ENCODE measurements at places on chromosomes 16 and 17.

DNA sequence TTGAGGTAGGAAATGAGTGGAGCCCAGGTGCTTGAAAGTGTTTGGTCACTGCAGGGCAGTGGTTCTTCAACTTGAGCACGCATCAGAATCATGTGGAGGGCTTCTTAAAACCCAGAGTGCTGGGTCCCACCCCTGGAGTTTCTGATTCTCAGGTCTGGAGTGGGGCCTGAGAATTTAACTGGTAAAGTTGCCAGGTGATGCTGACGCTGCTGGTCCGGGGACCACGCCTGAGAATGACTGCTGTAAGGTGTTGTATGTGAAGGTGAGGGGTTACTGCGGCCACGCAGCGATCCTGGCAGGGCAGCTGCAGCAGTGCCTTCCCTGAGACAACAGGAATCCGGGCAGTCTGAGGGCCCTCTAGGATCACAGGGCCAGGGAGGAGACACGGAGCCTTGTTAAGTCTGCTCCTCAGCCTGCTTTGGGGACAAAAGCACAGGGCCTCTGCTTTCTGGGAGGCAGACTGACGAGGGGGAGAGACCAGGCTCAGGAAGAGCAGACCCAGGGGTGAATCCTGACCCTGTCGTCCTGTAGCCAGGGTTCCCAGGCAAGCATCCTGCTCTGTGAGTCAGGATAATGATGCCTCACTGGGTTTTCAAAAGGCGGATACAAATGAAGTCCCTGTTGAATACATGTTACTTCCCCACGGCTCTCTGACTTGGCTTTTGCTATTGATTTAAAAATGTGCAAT, 16.2 kb downstream of the CCDC42 start:
- DNase-seq, result no peak

GRCh38 chr17:73566905-73567782, 77.1 kb downstream of the SDK2 start:
- no peak for DNase-seq

DNA sequence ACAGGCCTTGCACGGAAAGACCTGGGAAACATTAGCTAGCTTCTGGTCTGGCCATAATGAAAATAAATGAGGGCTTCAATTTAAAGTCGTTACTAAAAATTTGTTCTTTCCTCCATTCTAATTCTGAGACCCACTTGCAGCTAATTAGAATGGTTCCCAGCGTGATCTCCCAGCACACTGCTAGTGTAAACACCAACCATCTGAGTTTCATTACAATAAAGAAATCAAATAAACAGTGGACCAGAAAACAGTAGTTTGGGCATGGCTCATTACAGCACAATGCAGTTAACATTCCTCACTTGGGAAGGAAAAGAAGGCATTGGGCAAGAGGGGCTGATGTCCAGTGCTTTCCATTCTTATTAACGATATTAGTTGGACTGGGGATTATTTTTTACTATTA, 410.9 kb upstream of the SOX9 start:
- no peak for DNase-seq

DNA sequence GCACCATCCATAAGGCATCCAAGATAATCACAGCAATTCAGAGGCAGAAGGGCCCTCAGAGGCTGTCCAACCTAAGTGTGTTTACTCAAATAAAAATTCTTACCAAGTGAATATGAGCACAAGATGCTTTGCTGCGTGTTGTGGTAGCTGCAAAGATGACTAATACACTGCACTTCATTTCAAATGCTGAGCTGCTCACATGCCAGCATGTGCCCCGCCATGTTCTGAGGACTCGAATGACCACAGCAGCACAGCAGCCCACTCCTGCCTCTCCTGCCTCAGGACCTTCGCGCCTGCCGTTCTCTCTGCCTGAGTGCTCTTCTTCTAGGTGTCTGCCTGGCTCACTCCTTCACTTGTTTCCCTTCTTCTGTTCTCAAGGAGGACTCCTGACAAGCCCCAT, 19.0 kb downstream of the PIK3R5 start:
- DNase-seq, result no peak

GRCh38 chr17:67980456-67980855, 15.8 kb downstream of the C17orf58 start:
- DNase-seq, result no peak

DNA sequence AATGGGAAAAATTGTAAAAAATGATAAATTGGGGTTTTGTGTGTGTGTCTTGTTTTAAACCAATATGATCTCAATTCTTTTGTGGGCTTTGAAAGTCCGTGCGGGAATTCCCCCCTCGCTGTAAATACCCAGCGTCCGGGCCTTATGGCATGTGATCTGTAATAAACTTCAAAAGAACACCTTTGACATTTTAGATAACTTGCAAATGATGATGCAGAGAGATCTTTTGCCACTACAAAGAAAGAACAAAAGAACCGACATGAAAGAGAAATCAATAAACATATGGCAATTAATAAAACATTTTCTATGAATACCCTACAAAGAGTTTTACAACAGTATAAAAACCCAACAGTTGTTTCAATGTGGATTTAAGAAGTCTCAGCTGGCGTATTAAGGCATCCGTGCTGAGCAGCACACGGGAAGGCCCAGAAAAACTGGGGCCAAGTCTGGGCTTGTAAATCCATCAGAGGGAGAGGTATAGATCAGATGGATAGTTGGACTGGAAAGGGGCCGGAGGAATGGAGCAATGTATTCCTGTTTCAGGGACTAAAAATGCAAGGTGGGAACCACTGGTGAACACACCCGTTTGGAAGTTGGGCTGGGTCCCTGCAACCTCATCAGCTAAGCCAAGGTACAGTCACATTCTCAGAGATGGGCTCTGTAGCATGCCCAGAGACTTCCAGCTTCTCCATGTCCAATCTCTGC, 115.2 kb downstream of the IRX5 start:
- peak; percentile 35 for DNase-seq

- DNase-seq, result no peak
Observed at GRCh38 chr16:1610899-1611632, 806 bp downstream of the IFT140 start.

- DNase-seq, result no peak
Observed at GRCh38 chr16:80105160-80105559, 435.6 kb upstream of the DYNLRB2 start.

GRCh38 chr17:8176998-8177731, 985 bp upstream of the TMEM107 start:
- DNase-seq, result no peak

DNA sequence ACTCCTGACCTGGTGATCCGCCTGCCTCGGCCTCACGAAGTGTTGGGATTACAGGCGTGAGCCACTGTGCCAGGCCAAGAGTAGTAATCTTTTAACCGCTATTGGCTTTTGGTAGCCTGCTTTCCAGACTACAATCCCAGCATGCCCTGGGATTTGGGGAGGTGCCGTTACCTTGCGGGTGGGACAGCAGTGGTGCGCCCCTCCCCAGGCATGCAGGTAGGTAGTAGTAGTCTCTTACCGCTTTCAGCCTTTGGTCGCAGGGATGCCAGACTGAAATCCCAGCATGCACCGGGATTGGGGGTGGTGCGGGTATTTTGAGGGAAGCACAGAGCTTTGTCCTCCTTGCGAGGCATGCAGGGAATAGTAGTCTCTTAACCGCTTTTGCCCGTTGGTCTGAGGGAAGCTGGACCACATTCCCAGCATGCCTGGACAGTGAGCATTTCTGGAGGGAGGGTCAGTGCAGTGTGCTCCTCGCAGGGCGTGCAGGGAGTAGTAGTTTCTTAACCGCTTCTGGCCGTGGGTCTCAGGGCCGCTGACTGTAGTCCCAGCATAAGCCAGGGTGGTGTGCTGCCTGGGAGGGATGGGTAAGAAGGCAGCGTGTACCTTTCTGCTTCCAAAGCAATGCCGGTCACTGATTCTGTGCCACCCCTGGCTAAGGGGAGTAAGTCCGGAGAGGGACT, 1686.8 kb downstream of the TP53TG3F start:
- no peak for DNase-seq

DNA sequence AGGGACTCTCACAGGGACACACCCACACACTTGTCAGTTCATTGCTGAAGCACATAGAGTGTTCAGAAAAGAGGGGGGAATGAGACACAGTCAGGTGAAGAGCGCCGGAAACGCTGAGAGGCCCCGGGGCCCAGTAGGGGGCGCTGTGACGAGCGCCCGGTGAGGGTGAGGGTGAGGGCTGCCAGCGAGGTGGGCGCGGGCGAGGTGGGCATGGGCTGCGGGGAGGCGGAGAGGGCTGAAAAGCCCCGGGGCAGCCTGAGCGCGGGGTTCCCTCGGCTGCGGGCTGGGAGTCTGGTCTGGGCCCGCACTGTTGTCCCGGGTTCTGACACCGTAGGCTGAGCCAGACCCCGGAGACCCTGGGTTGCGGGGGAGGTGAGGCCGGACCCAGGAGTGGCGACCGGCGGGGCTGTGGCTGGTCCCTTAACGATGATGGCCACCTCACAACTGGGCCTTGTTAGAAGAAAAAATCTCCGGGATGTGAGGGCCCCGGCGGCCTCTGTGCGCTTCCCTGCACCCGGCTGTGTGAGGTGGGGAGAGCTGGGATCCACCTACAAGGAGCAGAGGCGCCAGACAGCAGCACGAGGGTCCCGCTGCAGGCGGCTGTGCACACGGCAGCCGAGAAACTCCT, 91.4 kb downstream of the C16orf78 start:
- DNase-seq, result no peak

GRCh38 chr16:92431-93339, 14.7 kb downstream of the MPG start:
- no peak for DNase-seq

DNA sequence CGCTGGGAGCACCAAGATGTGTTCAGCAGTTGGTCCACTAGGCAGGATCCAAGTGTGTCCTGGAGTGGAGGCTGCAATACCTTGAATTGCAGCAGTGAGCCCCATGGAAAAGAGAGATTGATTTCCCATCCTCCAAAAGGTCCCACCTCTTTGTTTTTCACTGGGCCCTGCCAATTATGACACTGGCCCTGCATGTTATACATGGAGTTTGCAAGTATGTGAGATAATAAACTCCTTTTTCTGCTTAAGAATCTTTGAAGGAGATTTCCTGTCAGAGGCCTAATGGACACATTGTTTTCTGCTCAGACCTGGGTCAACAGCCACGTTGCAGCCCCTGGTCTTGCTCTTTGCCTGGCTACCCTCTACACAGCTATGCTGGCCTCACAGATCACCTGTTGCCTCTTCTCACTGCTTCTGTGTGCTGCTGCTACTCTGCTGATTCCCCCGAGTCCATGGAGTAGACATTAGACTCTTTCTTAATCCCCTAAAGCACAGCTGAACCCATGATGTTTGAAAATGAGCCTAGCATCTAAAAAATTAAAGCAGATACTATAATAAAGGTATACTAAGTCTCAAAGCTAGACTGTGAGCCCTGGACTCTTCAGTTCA, 341.9 kb upstream of the CDH11 start:
- DNase-seq, result no peak

DNA sequence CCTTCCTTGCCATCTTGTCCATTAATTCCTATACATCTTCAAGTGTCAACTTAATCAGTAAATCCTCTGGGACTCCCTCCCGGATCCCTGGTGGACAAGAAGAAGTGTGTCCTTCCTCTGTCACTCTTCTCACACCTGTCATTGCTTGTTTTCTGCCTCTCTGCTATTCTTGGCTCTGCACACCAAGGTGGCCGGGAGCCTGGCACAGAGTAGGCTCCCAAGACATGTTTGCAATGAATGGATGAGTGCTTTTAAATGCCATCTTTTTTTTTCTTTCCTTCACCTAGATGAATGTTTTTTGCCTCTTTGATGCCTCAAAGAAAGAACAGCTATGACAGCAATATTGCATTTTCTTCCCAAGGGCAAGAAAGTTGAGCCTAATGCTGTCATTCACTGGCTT, 58.0 kb upstream of the CLEC18A start:
- DNase-seq, result no peak

DNA sequence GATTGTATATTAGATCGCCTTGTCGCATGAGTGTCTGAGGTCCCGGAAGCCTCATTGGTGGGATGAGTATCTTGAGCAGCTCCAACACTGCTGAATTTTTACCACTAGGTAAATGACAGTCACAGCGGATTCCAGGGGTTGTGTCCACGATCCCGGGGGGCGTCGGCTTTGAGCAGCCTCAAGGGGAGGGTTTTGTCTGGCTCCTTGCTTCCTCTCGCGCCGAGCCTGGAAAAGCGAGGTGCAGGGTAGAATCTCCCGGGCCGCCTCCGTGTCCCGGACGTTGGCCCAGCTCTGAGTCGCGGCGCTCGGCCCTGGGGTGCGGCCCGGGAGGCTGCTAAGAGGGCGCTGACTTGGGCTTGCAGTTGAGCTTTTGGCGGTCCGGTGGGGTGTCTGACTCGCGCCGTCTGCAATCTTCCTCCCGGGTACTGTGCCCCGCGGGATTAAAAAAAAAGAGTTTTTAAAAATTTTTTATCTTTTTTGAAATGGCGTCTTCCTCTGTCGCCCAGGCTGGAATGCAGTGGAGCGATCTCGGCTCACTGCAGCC, 4.5 kb downstream of the OR1F1 start:
- no peak for DNase-seq

DNA sequence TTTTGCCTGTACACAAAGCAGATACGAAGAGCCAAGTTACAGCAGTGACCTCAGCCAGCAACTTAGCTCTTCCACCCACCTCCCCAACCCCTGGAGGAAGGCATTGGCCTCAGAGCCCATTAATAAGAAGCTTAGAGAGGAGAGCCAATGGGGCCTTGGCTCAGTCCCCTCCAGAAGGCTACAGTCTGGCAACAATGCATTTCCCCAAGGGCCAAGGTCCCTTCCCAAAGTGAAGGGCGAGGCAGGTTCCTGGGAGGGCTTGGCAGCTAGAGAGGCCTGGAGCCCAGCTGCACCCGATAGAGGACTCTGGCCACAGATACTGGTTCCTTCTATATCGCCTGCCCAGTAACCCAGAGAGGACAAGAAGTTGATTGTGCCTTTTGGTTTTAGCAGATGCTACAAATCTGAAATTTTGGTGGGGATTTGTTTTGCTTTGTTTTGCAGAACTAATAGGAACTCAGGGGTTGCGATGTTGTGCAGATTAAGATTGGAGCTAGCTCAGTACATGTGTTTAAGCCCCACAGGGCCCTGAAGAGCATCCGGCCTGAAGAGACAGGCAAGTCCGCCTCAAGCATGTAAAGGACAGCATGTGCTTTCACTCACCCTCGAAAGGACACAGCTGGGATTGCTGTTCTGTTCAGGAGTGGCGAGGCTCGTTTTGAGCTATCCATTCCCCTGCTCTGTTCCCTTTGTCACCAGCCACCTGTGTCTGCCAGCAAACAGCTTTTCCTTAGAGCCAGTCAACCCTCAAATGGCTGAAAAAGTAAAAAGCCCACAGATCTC, 12.0 kb upstream of the PNPO start:
- no peak for DNase-seq

- no peak for DNase-seq
Observed at GRCh38 chr16:57600048-57600835, 28.2 kb upstream of the ADGRG1 start.

DNA sequence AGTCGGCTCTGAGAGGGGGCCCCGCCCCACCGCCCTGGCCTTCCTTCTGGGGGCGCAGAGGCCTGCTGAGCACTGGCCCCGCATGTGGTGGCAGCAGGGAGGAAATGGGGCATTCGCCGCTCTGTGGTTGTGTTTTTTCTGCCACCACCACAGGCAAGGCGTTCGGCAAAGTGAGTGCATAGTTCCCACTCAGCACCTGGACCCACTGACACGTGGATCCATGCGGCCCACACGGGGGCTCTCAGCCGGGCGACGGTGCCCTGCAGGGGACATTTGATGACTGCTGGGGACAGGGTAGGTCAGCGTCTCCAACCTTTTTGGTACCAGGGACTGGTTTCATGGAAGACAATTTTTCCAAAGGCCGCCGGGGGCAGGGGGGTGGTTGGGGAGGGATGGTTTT, 70.9 kb downstream of the ENGASE start:
- DNase-seq, result no peak

GRCh38 chr17:41785091-41785858, 1.2 kb downstream of the JUP start:
- no peak for DNase-seq

GRCh38 chr16:72646615-72647014, 401.3 kb downstream of the ZFHX3 start:
- DNase-seq, result no peak
